ENCODE measurements at places on chromosomes 5 and 9. TPM values are rescaled to one million over a fixed set of nuclear protein-coding genes. Genes with fewer than 3 reads are reported as not detected.

BSPRY gene
- total RNA-seq: 0.25 TPM

FABP6 gene
- total RNA-seq: 2.2 TPM

EGFLAM gene
- total RNA-seq: 4.2 TPM

ZNF608 gene
- total RNA-seq: 80.9 TPM

SPARC gene
- 124 TPM for total RNA-seq

OLFM1 gene
- 75.5 TPM for total RNA-seq

LVRN gene
- 1.5 TPM for total RNA-seq

MRPS30 gene
- total RNA-seq: 116 TPM

CDKN2B gene
- total RNA-seq: 0.25 TPM
